ENCODE measurements at places on chromosomes 5 and 9.

DNA sequence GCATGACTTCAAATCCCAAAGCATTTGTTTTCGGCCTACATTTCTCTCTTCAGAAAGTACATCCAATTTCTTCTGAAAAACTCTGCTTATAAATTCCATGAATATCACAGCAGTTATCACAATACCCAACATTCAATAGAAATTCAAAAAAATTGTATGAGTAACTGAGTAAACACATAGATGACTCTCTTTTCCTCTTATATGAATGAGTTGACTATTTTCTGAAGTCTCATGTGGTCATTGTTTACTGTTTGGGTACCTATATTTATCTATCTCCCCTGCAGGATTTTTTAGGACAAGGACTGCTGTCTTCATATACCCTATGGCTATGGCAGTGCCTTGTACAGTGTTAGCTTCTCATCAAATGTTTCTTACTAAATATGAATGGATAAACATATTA is 157.1 kb downstream of the HTR1A start:
- DNase-seq = no peak

GRCh38 chr9:133125941-133126696 is 5.1 kb upstream of the RALGDS start:
- peak; percentile 73 for DNase-seq

- peak; percentile 30 for DNase-seq
Observed at GRCh38 chr9:89177012-89177943, 1.3 kb downstream of the SHC3 start.

GRCh38 chr9:2128141-2128540 is 113.0 kb downstream of the SMARCA2 start:
- no peak for DNase-seq

DNA sequence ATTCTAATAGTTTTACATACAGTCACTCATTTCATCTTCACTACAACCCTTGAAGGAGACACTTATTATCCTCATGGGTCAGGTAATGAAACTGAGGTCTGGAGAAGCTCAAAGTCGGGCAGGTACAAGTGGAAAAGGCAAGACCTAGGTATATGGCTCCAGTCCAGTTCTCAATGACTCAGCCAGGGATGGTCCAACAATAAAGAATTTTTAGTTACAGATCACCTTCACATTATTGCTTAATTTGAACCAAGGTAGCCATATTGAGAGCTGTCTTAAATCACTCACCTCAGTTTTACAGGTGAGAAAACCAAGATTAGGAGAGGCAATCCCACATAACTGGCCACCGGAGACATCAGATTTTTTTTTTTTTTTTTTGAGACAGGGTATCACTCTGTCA is 55.4 kb downstream of the PTPN3 start:
- DNase-seq = no peak
